ENCODE measurements at places on chromosomes 3 and 15.

- no peak for DNase-seq
These were observed 9.3 kb downstream of the ZPLD1 start for GRCh38 chr3:102444101-102444500.

- DNase-seq, result no peak
These were observed 56.9 kb downstream of the CD200R1L start for GRCh38 chr3:112789787-112790186.

GRCh38 chr3:100047455-100048141 is 66.7 kb downstream of the FILIP1L start:
- DNase-seq, result no peak

DNA sequence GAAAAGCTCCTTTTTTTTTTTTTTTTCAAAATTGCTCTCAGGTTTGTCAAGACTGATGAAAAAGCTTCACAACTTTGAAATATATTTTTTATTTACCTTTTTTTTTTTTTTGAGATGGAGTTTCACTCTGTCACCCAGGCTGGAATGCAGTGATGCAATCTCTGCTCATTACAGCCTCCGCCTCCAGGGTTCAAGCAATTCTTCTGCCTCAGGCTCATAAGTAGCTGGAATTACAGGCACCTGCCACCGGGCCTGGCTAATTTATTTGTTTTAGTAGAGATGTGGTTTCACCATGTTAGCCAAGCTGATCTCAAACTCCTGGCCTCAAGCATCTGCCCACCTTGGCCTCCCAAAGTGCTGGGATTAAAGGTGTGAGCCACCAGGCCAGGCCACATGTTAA is 1515.0 kb downstream of the OTOL1 start:
- no peak for DNase-seq

DNA sequence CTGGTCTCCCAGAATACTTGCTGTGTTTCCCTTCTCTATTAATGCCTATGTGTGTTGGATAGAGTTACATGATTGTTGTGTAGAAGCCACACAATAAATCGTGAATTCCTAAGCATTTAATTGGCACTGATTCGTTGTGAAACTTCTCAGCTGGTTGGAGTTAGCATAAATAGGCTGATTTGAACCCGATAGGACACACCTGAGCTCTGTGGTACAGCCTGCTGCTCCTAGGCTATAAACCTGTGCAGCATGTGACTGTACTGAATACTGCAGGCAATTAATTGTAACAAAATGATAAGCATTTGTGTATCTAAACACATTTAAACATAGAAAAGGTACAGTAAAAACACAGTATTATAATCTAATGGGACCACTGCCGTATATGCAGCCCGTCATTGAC is 4.9 kb downstream of the ACAD11 start:
- DNase-seq, result no peak

GRCh38 chr15:74573987-74574386 is 33.0 kb downstream of the ARID3B start:
- no peak for DNase-seq

DNA sequence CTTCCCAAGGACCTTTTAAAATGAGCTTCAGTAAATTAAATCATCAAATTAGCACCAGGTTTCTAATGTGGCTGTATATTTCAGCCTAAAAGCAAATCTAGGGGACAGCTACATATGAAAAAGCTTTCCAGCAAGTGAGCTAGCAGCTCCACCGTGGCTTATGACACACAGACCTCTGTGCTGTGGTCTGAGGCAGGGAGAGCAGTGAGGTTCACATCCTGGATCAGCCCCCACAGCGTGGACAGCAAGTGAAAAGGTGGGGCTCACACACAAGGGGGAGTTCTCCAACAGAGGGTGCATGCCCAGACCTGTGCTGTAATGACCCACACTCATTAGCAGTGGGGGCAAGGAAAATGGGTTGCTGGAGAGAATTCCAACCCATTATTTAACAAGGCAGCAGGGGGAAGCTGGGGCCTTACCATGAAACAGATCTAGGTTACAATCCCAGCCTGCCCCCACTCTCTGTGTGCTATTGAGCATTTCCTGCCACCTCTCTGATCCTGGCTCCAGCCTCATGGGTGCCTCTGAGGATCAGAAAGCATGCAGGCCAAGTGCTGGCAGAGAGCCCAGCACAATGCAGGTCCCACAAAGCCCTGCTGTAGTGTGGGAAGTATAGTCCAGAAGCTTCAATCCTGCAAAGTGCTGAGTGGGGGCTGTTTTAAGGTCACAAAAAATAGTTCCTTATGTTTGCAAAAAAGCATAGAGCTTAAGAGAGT is 48.2 kb downstream of the RASGRF1 start:
- no peak for DNase-seq

- no peak for DNase-seq
These were observed 555.5 kb upstream of the CFAP20DC start for GRCh38 chr3:59605318-59605717.

All from activated CD4-positive, alpha-beta T cell treated with anti-CD3 and anti-CD28 coated beads for 1 hour (primary cell).